Endodermal cell (in vitro differentiated cells): ENCODE measurements at places on chromosomes 13 and 19. TPM values are rescaled to one million over a fixed set of nuclear protein-coding genes. Genes with fewer than 3 reads are reported as not detected.

Gene PTH2
- total RNA-seq, result not detected in 3 replicates

Gene TEX101
- not detected in 3 replicates for total RNA-seq

- DNase-seq, result peak; percentile 76
Measured at GRCh38 chr13:47632311-47632710, 368.8 kb downstream of the SUCLA2 start.

Gene MBNL2
- 3.3 to 6.6 TPM (median 4.5 TPM) in 3 replicates for total RNA-seq

DNA sequence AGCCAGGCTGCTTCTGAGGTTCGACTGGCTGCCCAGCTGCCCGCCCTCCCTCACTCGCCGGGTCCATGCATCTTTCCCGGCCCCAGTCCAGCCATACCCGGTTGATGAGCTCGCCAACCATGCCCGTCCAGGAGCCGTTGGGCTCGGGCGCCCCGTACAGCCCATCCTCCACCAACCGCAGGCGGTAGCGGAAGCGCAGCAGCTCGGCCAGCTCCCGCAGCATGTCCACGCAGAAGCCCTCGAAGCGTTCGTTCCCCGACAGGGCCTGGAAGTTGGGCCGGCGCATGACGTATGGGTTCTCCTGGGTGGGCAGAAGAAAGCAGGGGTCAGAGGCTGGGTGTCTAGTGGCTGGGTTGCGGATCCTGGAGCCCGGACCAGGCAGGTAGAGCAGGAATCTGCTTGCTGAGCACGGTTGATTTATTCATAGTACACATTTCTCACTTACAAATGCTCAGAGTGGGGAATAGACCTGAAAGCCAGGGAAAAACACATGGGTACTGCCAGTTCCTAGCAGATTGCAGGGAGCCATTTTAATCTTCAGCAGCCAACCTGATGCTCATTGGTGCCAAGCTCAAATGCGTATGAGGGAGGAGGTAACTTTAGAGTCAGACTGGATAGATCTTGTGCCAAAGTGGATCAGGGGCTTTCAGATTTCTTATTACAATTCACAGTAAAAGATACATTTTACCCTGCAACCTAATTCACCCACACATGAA lies 27.4 kb downstream of the GRIK5 start:
- no peak for DNase-seq

Gene UQCRFS1
- total RNA-seq, result 32.7 and 34.8 TPM in 2 replicates

- DNase-seq, result no peak
Measured at GRCh38 chr13:40613192-40613818, 53.1 kb downstream of the FOXO1 start.

Gene ANKRD24
- total RNA-seq, result 1.9 to 2.0 TPM (median 1.9 TPM) in 3 replicates

DNA sequence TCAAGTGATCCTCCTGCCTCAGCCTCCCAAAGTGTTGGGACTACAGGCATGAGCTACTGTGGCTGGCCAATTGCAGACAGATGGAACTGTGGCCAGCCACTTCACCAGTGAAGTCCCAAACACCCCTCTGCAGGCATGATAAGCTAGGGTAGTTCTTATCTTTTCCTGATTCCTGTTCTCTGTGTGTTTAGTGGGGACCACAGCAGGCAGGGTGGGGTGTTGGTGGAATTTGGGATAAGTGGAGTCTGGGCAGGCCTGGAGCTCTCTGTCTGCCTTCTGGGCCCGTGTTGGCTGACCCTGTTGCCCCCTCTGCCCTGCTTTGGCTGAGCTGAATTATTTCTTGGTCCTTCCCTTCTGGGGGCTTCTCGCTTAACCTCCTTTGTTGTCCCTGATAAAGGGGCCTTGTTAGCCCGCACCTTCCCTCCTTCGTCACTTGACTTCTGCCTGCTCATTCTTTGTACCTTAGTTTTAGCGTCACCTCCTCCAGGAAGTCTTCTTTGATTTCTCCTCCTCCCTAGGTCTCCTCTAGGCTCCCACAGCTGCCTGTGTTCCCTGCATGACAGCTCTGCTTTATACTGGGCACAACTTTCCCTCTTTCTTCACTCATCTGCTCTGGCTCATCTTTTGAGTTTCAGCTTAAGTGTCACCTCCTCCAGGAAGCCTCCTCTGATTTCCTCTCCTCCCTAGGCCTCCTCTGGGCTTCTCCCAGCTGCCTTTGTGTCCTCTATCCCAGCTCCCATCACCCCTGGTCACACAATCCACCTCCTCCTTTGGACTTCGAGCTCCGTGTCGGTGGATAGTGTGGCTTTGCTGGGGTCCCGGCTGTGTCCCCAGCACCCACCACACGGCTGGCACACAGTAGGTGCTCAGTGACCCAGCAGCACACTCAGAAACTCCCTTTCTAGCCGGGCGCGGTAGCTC lies 1.7 kb upstream of the NCLN start:
- DNase-seq, result no peak

Gene FFAR1
- not detected in 2 replicates for total RNA-seq

Gene VSTM1
- not detected in 3 replicates for total RNA-seq

GRCh38 chr13:74289861-74290773 lies 155.9 kb upstream of the KLF12 start:
- DNase-seq, result peak; percentile 73

DNA sequence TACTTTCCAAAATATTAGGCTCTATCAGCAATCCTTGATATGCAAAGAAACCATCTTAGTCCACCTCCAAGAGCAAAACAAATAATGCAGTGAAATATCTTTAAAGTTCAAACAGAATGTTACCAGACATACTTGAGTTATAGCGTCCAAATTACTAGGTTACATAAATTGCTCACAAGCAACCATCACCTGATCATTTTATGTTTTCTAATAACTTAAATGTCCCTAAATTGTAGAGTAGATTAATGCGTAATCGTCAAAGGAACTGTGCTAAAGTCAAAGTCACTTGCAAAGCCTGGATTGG lies 350.6 kb upstream of the ARGLU1 start:
- DNase-seq, result no peak

DNA sequence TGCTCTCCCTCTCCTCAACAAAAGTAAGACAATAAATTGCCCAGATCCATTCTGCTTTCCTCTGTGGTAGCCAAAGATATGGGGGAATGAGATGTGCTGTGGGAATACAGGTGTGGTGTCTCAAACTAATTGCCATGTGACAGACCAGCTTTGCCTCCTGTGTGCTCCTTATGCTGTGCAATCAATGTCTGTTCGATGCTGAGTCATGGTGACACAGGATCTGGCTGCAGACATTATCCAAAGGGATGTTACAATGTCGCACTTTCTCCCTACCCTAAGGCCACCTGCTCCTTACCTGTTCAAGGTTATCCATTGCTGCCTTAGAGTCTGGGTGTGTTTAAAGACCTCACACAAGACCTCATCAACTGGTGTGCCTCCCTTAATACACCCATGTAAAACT lies 32.5 kb downstream of the FGF14 start:
- no peak for DNase-seq

DNA sequence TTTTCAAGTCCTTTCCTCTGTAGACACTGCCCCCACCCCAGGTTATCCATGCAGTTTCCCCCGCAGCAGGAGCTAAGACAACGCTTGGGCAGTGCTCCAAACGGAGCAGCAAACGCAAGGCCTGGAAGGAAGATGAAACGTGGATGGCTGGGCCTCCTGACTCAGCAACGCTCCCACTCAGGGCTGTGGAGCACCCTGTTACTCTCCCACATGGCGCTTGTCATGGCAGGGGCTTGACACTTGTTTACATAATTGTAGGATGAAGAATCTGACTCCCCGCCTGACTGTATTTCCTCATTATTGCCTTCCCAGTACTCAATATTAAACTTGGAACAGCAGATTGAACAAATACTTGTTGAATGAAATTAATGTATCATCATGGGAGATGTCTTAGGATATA lies 799 bp upstream of the C1QTNF9B start:
- no peak for DNase-seq

Gene NAPSA
- 0.91 to 1.4 TPM (median 1.2 TPM) in 3 replicates for total RNA-seq

Gene SPACA4
- not detected in 2 replicates for total RNA-seq

DNA sequence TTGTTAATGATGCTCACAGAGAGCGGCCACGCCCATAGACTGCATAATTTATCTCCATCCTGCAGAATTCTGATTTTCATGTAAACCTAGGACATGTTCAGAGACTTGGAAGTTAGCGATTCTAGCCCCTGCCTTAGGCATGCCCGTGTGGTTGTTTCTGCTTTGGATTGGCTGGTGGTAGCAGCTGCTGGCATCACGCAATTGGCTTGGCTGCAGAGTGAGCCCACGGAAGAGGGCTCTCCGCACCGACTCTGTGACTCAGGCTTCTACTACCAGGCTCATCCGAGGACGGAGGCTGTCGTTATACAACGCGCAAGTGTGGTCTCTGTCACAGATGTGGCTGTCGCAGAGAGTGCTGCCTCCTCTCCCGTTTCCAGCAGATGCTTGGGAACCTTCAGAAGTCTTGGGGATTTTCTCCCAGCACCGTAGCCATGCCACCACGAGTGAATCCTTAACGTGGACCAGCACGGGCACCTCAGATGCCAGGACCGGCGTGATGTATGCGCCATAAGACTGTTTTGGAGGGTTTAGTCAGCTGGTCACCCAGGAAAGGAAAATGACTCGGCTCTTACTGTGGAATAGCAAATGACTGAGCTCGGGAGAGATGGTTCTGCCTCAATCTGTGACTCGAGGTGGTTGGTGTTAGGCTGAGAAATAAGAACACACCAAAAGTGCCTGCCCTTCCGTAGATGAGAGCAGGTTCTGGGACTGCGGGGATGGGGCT lies 61.0 kb upstream of the F7 start:
- DNase-seq, result no peak

Gene IL11
- 0.91 to 5.0 TPM (median 1.9 TPM) in 3 replicates for total RNA-seq

Gene KLK14
- total RNA-seq, result 0.38 to 0.71 TPM (median 0.53 TPM) in 3 replicates

DNA sequence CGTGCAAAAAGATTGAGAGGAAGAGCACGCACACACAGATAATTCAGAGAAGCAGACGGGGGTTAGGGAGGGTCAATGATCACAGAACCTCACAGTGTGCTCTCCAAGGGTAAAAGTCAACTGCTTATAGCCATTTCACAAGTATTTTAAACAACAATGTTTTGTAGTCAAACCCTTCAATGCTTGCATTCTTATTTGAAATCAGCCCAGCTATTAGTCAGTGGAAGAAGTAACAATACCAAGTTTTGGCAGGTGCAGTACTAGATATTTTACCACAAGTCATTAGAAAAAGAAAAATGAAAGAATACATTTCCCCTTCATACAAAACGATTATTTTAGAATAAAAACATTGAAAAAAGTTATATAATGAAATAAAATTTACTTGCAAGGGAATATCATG lies 2.6 kb downstream of the CSNK1A1L start:
- no peak for DNase-seq

- DNase-seq, result no peak
Measured at GRCh38 chr13:73520566-73521289, 461.9 kb downstream of the KLF5 start.

Gene ZNF66
- 33.6 and 42.6 TPM in 2 replicates for total RNA-seq

DNA sequence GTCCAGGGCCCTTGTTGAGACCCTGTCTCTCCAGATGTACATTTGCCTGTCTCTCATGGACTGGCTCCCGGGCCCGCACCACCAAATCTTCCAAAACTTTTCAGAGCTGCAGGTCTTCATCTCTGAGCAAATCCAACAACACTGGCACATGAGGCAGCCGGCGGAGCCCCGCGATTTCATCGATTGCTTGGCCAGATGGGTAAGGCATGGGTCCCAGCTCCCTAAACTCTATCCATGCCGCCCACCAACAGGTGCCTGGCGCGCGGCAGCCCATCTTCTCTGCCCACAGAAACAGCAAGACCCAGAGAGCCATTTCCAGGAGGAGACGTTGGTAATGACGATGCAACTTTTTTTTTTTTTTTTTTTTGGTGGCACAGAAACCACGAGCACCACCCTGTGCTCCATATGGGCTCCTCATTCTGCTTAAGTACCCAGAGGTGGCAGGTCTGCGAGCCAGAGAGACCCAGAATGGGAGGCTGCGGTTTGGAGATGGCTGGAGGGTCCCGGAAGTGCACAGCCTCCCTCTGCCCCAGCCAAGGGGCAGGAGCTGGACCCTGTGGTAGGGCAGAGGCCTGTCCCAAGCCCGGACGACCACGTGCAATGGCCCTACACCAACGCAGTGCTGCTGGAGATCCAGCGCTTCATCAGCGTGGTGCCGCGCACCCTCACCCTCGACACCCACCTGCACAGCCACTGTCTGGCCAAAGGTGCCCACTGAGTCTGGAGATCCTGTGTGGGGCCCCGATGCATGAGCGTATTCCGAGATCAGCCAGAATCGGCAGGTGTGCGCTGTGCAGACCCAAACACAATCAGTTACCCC lies 22.6 kb downstream of the CYP2F1 start:
- DNase-seq, result no peak

DNA sequence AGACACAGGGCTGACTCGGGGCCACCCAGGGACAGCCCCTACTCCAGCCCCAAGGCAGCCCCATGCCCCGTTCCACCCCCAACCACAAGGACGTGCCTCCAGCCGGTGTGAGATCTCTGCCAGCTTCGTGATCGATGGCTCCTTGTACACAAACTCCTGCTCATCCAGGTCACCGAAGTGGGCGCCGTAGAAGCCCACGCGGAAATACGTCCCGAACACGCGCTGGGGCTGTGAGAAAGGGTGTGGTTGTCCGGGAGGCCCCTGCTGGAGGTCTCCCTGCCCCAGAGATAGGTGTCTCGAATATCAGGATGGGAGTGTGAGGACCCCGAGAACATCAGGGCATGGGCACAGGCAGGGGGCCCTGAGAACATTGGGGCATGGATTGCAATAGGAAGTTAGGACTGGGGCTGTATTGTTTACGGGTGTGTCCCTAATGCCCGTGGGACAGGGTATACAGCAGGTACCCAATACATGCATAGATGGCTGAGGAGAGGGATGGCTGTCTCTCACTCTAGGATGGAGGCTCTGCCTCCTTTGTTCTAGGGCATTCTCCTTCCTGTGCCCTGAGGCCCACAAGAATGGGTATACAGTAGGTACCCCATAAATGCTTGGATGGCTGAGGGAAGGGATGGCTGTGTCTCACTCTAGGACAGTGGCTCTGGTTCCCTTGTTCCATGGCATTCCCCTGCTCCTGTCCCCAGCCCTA lies 5.3 kb upstream of the KANK2 start:
- DNase-seq, result no peak

DNA sequence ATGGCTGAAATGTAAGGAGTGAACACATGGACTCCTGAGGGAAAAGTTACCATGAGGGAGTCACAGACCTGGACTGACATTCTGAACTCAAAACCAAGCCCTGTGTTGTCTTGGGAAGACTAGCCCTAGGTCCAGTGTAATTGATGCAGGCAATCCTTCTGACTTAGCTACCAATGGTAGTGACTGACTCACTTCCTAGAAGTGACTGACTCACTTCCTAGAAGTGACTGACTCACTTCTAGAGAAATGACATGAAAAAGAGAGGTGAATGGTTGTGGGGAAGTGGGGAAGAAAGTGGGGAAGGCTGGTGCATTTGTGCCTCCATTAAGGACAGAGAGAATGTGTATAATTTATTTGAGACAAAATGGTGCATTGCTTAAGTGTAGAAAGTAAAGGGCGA lies 49.9 kb downstream of the EDNRB start:
- no peak for DNase-seq

GRCh38 chr13:48600374-48601364 lies 53.1 kb upstream of the CYSLTR2 start:
- DNase-seq, result peak; percentile 59

DNA sequence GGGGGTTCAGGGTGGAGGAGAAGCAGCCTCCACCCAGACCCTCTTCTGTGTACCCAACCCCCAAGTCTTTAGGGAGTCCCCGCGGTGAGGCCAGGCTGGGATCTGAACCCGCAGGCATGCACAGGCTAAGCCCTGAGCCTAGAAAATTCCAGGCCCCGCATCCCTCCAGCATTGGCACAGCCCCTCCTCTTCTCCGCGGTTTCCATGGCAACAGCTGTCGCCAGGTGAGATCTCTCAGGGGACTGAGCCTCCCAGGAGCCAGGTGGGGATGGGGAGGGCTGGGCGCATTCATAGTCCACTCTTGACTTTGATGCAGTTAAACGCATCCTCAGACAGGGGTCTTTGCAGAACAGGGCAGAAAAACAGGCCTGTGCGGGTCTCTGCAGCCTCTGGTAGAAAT lies 48.3 kb upstream of the USP29 start:
- no peak for DNase-seq

Gene OLFM4
- total RNA-seq, result not detected in 3 replicates
